Tibial nerve (tissue), 4 donors: ENCODE measurements at places on chromosomes 11 and 22.
A peak's percentile ranks its signal among the peaks of the same experiment; 100 is the strongest.

DNA sequence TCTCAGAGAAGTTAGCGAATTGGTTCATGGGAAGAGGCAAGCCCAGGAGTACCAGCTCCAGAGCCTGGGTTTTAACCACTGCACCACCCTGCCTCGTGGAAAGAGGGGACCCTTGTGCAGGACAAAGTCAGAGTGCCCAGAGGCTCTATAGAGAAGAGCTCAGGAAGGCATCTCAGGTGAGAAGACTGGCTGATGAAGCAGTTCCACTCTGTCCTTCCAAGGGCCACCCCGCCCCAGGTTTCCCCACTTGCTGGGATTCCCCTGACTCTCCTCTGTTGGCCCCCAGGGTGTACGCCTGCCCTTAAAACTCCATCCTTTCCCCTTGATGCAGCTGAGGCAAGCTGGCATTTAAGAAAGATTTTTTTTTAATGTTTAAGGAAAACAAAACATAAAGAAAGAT, 265.8 kb downstream of the BUD13 start:
- no peaks in the 10 kb centered on the region for H3K4me1 ChIP-seq
- DNase-seq = no peak
- H3K27me3 ChIP-seq = peaks cover 29% of the 10 kb centered on the region
- no peak overlapping the region for H3K27ac ChIP-seq

DNA sequence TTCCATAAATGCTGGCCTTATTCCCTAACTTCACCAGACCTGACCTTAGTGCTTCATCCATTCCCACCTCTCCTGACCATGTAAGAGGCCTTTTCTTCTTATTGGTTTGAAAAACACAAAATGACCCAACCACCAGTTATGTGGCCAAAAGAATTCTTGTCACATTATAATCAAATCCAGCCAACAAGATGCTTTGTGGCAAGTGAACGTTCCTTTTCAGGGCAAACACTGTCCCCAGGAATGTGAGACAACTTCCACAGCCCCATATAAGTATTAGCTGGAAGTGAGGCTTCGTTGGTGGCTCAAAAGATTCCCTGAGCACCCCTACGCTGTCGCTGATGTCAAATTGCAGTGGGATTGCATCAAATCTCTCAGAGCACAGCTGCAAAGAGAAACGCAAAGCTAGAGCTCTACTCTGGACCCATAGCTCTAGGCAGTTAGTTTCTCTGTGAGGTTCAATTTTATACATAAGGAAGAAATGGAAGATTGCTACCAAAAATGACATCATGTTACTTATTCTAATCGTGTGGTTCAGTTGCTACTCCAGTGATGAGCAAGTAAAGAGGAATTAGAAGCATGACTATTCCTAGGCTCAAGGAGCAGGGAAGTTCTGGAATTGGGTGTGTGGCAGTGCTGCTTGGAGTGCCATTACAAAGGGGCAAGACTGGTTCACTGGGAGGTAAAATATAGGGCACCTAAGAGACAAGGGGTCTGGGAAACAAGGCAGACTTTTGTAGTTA, 26.1 kb downstream of the GLYATL1 start:
- no peak for DNase-seq
- peaks cover 4% of the 10 kb centered on the region for H3K27me3 ChIP-seq
- H3K27ac ChIP-seq = no peak overlapping the region
- no peaks in the 10 kb centered on the region for H3K36me3 ChIP-seq
- no peak overlapping the region for H3K4me3 ChIP-seq
- H3K4me1 ChIP-seq = no peaks in the 10 kb centered on the region

DNA sequence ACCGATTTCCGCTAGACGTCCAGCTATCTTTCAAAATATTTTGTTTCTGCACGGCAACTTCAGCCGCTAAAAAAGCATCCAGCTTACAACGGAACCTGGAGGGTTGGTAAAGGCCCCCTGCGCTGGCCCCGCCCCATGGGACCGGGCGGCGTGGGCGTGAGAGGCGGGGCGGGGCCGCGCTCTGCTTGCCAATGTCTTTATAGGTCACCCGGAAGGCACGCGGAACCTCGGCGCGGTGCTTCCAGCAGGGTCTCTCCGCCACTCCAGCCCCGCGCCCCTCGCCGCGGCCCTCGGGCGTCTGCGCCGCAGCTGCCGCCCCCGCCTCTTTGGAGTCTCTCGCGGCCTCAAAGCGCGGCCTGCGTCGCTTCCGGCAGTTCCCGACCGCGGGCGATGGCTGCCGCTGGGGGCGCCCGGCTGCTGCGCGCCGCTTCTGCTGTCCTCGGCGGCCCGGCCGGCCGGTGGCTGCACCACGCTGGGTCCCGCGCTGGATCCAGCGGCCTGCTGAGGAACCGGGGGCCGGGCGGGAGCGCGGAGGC, at the start of gene FDX1:
TSS of gene FDX1 (plus strand) at position 218 of the 536 bp plus-strand sequence. CDS start at position 391, 173 bp downstream.
- peak; percentile 48 for DNase-seq
- no peaks in the 10 kb centered on the region for H3K36me3 ChIP-seq
- no peaks in the 10 kb centered on the region for H3K27me3 ChIP-seq
- H3K27ac ChIP-seq = peak within 1 kb of the TSS; percentile 90

DNA sequence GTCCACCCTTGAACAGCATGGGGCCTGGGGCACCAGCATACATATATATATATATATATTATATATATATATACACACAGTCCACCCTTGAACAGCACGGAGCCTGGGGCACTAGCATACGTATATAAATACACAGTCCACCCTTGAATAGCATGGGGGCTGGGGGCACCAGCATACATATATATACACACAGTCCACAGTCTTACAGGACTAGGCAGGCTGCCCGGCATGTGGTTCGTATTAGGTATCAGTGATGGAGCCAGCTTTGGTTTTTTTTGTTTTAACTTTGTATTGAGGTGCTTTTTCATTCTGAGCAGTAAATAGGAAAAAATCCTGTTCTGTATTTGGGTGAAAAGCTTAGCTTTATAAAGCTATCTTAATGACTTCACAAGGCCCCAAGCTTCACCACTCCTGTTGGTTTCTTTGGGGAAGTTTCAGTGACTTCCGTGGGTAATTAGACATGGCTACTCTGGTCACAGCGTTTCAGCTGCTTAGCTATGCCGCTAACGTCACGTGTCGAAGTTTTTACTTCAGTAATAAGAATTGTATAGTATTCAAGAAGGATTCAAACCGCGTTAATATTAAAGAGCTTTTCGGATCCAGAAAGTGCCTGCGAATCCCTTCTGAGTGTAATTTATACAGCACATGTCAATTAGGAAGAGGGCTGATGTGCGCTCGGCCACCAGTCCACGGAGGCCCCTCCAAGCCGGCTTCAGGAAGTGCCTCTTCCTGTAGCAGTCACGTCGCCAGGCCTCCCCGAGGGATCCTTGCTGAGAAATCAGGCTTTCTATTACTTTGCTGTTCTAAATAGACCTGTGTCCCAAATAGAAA, 179.7 kb downstream of the TBC1D22A start:
- peak; percentile 21 for DNase-seq
- peak overlapping the region; percentile 78 for H3K27ac ChIP-seq
- H3K4me1 ChIP-seq = no peaks in the 10 kb centered on the region
- H3K4me3 ChIP-seq = peak overlapping the region; percentile 31
- no peaks in the 10 kb centered on the region for H3K27me3 ChIP-seq

- no peak for DNase-seq
These were observed 48.4 kb downstream of the COMMD9 start for GRCh38 chr11:36240801-36241200.

GRCh38 chr11:101867951-101868350, 46.9 kb upstream of the CEP126 start:
- no peaks in the 10 kb centered on the region for H3K4me1 ChIP-seq
- no peaks in the 10 kb centered on the region for H3K27me3 ChIP-seq
- no peak overlapping the region for H3K4me3 ChIP-seq

GRCh38 chr22:48199667-48200066, 1437.2 kb downstream of the TBC1D22A start:
- no peaks in the 10 kb centered on the region for H3K4me1 ChIP-seq
- no peak for DNase-seq
- H3K4me3 ChIP-seq = no peak overlapping the region
- H3K27ac ChIP-seq = no peak overlapping the region
- no peaks in the 10 kb centered on the region for H3K36me3 ChIP-seq

GRCh38 chr22:46936378-46936903, 174.0 kb downstream of the TBC1D22A start:
- H3K27me3 ChIP-seq = no peaks in the 10 kb centered on the region
- DNase-seq = no peak
- H3K36me3 ChIP-seq = no peaks in the 10 kb centered on the region
- H3K4me3 ChIP-seq = no peak overlapping the region
- H3K4me1 ChIP-seq = peaks cover 10% of the 10 kb centered on the region

DNA sequence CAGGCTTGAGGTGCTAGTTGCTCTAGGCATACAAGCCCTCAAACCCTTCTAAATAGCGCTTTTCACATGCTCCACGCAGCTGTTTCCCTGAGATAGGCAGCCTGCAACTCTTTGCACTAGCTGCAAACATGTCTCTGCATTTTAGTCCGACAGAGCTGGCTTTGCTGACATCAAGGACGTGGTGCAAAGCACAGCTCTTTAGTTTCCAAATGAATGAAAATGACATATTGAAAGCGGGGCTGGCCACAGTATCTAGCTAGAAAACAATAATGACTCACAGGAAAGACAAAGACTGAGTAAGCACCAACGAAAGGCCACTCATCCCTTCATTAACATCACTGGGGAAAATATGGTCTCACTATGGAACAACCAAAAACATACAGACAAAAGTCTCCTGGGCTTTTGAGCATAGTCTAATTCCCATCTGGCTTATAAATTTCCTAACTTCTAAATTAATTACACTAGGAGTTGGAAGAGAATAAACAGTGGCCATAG, 15.3 kb upstream of the ZC3H12C start:
- no peak for DNase-seq
- peak overlapping the region; percentile 37 for H3K27ac ChIP-seq
- no peaks in the 10 kb centered on the region for H3K27me3 ChIP-seq
- no peaks in the 10 kb centered on the region for H3K4me1 ChIP-seq
- H3K4me3 ChIP-seq = no peak overlapping the region
- H3K36me3 ChIP-seq = no peaks in the 10 kb centered on the region

DNA sequence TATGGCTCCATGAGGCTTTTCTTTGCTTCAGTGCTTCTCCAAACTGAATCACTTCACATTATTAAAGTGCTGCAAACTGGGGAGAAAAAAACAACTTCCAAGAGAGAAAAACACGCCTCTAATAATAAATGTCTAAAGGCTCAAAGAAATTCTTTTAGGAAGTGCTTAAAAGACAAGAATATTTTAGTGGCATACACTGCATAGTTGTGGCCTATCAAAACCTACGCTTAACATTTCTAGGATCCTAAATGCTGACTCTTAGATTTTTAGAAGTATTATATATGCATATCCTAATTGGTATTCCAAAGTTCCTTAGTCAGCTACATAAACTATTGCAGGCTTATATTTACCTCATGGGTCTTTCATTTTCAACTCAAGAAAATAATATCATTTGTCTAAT, 879.0 kb upstream of the CCDC90B start:
- no peak overlapping the region for H3K27ac ChIP-seq
- H3K27me3 ChIP-seq = no peaks in the 10 kb centered on the region
- H3K36me3 ChIP-seq = no peaks in the 10 kb centered on the region
- no peak for DNase-seq
- H3K4me1 ChIP-seq = no peaks in the 10 kb centered on the region

DNA sequence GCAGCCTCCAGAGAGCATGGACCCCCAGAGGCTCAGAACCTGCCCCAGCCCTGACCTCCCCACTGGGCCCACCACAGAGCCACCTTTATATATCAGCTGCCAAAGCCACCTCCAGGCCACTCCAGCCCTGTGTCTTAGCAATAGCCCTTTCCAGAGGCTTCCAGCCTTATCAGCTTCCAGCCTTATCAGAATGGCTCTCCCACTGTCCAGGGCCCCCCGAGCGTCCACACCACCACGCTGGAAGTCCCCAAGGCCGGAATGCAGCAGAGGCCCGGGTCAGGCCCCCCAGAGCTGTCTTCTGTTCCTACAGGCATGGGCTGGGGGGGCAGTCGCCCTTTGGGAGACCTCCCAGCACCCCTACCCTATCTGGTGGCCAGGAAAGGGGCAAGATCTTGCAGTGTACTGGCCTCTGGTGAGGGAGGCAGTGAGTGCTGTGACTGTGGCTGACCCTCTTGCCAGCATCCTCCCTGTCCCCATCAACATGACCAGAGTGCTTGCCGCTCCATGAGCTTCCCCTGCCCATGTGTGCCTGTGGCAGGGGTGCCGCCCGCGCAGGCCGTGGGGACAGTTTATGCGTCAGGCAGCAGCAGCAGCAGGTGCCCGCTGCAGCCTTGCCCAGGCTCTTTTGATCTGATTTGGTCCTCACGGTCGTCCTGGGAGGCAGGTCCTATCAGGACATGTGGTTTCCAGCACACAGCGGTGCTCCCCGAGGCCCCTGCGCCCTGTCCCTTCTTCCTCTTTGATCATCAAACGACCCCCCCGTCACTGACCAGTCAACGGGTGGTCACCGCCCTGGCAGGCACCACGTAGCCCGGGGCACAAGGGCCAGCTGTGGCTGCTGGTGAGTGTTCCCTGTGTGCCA, 15.9 kb downstream of the OSBPL5 start:
- H3K36me3 ChIP-seq = peaks cover 19% of the 10 kb centered on the region
- H3K4me3 ChIP-seq = no peak overlapping the region
- no peak overlapping the region for H3K27ac ChIP-seq
- no peak for DNase-seq
- no peaks in the 10 kb centered on the region for H3K27me3 ChIP-seq

DNA sequence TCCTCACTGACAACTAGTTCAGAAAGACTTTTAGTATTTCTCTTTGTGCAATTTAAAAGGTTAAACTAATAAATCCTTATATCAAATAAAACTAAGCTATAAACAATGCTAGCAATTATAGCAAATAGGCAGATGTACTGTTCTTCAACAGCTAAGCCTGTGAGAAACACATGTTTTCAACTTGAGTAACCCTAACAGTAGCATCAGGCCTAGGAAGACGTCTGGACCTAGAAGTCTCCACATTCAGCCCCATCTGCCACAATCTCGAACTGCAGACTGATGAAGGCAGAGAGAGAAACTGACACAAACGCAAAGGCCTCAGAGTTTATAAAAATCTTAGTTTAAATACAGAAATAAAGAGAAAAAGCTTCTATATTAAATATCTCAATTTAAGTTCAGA, 2.5 kb downstream of the ST13 start:
- no peak for DNase-seq
- H3K4me1 ChIP-seq = peaks cover 74% of the 10 kb centered on the region
- H3K27ac ChIP-seq = peak overlapping the region; percentile 99
- no peaks in the 10 kb centered on the region for H3K27me3 ChIP-seq
- no peak overlapping the region for H3K4me3 ChIP-seq
- H3K36me3 ChIP-seq = peaks cover 17% of the 10 kb centered on the region

DNA sequence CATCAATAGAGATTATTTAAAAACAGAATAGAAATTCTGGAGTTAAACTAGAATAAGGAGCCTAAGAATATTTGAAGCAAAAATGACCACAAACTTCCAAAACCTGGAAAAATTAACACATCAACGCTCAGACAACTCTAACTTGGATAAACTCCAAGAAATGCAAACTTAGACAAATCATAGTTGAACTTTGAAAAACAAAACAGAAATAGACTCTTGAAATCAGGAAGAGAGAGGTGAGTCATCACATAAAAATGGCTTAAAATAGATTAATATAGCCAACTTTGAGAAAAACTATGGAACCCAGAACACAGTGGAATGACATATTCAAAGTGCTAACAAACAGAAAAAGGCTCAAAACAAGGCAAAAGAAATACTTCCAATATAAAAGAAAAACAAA, 974.2 kb downstream of the JRKL start:
- no peak overlapping the region for H3K4me3 ChIP-seq
- H3K27me3 ChIP-seq = no peaks in the 10 kb centered on the region
- no peaks in the 10 kb centered on the region for H3K36me3 ChIP-seq
- H3K4me1 ChIP-seq = no peaks in the 10 kb centered on the region
- no peak overlapping the region for H3K27ac ChIP-seq
